Spleen (tissue), 13 donors: ENCODE measurements at places on chromosomes 5 and 9.
A peak's percentile ranks its signal among the peaks of the same experiment; 100 is the strongest.

DNA sequence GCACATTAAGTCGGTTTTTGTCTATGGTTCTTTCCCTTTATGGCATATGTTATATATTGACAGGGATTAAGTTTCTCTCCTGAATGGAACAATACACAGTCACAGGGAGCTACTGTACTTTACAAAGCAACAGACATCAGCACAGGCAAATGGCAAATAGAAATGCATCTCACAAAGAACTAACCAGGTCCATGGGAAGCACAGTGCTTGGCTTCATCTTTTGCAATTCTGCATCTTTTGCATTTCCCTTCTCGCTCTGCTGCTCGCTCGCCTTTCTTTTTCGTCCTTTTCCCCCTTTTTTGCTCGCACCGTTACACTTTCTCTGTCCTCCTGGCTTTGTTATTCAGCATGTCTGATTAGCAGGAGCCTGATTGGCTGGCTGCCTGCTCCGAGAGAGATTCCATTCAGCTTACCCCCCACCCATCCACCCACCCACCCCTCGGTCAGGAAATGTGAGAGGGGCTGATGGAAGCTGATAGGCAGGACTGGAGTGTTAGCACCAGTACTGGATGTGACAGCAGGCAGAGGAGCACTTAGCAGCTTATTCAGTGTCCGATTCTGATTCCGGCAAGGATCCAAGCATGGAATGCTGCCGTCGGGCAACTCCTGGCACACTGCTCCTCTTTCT, at the start of gene ADAMTSL1:
Gene ADAMTSL1 (plus strand): TSS at position 502 of the 628 bp plus-strand sequence. CDS start 80 bp downstream, at position 582.
- no peak for DNase-seq

DNA sequence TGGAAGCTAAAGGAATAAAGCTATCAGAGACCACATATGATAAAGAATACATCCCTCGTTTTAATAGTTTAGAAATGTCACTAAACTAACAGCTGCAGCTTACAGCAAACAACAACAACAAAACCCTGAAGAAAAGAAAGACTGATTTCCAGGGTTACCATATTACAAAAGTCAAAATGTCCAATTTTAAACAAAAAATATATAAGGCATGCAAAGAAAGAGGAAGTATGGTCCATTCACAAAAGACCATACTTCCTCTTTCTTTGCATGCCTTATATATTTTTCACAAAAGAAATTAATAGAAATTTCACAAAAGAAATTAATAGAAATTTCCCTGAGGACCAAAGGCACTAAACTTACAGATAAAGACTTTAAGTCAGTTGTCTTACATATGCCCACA, 354.2 kb downstream of the ARL15 start:
- DNase-seq = no peak

DNA sequence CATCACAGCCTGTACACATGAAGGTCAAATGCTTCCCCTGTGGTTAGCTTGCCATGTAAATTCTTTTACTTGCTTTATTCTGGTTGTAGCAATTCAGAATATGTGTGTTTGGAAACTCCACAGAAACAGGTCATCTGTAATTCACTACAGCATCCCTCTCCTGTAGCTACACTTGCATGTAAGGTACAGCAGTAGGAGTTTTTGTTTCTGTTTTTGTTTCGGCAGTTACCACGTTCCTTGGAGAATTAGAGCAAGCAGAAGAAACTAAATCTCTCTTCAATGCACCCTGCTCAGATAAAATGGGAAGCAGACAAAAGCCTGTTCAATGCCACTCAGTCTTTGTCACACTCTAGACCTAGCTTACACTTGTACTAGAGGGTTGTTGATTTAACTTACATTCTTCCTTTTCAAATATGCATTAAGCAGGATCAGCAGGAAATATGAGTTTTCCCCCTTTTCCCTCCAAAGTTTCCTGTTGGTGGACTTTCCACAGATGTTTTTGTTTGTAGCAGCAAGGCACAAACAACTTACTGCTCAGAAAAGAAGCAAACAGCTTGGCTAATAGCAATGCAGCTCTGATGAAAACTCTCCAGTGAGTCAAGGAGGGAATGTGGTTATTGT, 80.9 kb downstream of the YIPF5 start:
- no peak for DNase-seq

DNA sequence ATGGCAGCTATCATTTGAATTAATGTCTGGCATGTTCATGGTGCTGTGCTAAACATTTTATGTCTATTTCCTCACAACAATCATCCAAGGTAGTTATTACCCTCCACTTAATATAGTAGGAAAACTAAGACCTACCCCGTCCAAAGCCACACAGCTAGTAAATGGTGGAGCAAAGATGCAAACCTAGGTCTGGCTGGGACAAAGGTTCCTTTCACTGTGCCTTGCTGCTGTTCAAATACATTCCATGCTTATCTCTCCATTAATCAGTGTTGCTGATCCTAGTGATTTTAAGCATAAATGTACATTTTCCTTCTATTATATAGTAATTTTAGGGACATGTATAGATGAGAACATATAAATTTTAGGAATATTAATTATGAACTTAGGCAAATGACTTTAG, 38.7 kb downstream of the CCDC125 start:
- DNase-seq = no peak

DNA sequence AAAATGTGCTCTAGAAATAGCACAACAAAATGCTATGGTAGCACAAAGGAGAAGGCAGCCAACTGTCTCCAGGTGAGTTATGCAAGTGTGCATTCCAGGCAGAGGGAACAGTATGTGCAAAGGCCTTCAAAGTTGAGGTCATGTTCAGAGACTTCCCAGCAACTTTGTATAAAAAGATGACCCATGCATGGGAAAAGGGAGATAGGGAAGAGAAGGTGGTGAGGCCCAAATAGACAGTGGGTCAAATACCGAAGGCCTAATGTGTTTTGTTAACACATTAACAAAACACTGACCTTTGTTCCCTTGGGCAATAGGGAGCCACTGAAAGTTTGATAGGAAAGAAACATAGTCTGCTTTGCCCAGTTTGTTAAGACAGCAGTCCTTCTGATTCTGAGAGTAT, 445.3 kb downstream of the EBF1 start:
- no peak for DNase-seq

GRCh38 chr5:141711687-141712086, 29.7 kb upstream of the ARAP3 start:
- no peak for DNase-seq

GRCh38 chr5:142660731-142661130, 25.2 kb downstream of the FGF1 start:
- DNase-seq = no peak

- no peak for DNase-seq
Measured at GRCh38 chr5:160640406-160640805, 211.6 kb downstream of the ATP10B start.

DNA sequence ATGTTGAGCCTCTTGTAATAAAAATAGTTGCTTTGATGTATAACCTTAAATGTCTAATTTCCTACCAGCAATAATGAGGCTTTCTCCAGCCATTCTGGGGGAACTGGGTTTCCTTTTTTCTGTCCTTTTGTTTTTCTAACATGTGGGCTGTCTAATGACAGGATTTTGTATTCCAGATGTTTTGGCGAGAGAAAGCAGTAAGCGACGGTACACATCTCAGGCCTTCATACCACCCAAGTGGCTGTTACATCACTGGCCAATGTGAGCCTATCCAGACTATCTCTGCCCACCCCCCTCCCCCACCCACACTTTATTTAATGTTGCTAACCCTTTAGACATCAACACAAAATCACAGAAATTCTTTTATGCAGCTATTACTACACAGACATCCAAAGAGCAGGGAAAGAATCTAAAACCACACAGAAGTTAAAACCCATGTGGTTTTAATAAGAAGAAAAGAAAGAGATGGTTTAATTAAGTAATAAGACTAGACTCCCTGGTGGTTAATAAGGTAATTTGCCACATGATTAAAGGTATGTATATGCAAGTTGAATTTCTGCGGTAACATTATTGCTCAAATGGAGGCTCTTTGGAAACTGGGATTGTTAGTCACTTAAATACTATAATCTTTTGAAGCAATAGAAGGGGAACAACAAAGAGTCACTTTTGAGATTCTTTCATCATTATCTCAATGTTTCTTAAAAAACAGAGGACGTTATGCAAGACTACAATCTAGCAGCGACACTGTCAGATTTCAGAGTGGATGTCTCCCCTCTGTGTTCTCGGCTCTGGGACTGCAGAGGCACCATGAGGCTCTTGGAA, 365.1 kb downstream of the ENC1 start:
- no peak for DNase-seq

GRCh38 chr5:133778636-133779035, 166.3 kb upstream of the FSTL4 start:
- no peak for DNase-seq

GRCh38 chr9:131206495-131206894, 69.8 kb downstream of the FAM78A start:
- no peak for DNase-seq

- DNase-seq = no peak
Measured at GRCh38 chr9:26801772-26802171, 90.8 kb downstream of the CAAP1 start.

- no peak for DNase-seq
Measured at GRCh38 chr9:3329361-3329760, 196.4 kb downstream of the RFX3 start.

DNA sequence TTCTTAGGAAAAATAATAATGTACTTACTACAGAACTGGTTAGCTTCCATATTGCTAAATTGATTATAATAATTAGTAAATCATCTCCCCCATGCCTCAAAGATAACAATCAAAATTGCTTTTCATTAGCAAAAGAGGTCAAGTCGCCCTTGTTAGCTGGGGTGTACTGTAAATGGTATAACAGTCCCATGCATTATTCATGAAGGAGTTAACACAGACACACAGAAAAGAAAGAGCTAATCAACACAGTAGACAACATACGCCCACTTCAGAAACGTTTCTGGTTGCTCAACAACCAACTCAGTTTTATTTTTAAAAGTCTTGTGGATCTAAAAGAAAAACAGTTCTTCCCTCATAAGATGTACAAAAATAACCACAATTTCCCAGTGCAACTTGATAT, 100.2 kb downstream of the MPDZ start:
- no peak for DNase-seq

GRCh38 chr5:138661991-138662434, 86.8 kb upstream of the HSPA9 start:
- no peak for DNase-seq

GRCh38 chr9:121059998-121060636, 10.0 kb upstream of the C5 start:
- DNase-seq = no peak

- DNase-seq = no peak
Measured at GRCh38 chr5:136802383-136802782, 437.0 kb upstream of the TRPC7 start.

DNA sequence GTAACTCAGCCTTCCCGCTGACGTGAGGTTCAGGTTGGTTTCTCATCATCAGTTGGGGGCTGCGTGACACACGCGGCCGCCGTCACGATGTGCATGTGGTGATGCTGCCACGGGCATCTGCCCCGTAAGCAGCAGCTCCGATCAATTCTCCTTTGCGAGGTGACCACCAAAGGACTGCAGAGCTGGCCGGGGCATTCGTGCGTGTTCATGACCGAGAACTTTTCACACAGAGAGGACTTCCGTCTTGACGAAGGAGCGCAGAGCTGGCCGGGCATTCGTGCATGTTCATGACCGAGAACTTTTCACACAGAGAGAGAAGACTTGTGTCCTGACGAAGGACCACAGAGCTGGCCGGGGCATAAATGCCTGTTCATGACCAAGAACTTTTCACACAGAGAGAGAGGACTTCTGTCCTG, 3.8 kb upstream of the LCN1 start:
- peak; percentile 51 for DNase-seq

DNA sequence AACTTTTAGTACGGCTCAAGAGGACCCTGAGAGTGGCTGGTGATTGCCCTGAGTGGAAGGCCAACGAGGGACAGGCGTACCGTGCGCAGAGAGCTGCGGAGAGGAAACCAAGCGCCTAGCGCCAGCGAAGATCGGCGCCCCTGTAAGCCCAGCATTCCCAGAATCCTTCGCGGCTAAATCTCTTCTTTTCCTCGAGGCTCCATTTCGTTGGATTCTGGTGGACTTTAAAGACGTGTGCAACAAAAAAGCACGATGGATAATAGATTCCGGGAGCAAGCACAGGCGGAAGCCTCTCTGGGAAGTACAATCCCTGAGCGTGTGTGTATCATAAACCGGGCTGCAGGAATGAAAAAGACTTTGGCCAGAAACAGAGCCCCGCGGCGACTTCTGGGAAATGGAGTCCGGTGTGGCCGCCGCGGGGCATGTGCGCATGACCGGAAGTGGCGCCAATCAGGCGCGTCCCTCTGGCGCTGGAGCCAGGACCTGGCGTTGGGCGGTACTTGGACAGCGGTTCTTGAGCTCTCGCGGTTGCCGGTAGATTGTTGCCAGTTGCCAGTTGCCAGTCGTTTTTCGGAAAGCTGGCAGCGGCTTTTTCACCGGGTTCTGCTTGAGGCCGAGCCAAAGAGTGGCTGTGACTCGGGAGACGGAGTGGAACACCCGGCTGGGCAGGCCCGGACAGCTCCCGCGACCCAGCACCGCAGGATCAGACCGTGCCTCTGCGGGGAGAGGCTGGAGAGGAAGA, at the start of gene ZNF79:
Gene ZNF79 (plus strand): TSS at position 449 of the 742 bp plus-strand sequence. CDS start 406 bp downstream, outside the sequence.
- peak; percentile 97 for DNase-seq

DNA sequence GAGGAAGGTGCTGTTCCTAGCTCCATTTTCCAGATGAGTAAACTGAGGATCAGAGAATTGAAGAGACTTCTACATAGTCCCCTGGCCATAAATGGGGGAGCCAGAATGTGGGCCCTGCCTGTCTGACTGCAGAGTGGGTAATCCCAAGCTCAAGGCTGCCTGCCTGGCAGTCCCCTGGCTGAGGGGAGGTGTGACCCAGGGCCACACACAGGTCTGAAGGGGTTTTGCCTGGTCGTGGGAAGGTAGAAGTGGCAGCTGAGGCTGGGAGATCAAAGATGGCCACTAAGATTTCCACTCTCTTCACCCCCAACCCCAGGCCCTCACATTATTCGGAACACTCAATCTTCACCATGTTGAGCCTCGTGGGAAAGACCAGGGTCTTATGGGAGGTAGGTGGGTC, 176.3 kb downstream of the MACROH2A1 start:
- peak; percentile 18 for DNase-seq

- no peak for DNase-seq
Measured at GRCh38 chr9:32403567-32404260, 19.3 kb downstream of the ACO1 start.

- no peak for DNase-seq
Measured at GRCh38 chr9:109907400-109907799, 127.4 kb downstream of the PALM2AKAP2 start.

- DNase-seq = no peak
Measured at GRCh38 chr5:87784311-87784710, 371.6 kb upstream of the CCNH start.

GRCh38 chr5:40681363-40682153, 1.8 kb downstream of the PTGER4 start:
- DNase-seq = peak; percentile 93

- DNase-seq = no peak
Measured at GRCh38 chr5:98482321-98483300, 290.9 kb upstream of the RGMB start.

GRCh38 chr5:82314964-82315758, 37.0 kb upstream of the RPS23 start:
- no peak for DNase-seq
